CD4-positive, alpha-beta T cell treated with Interleukin-15 for 4 hours (primary cell): ENCODE measurements at places on chromosomes 1 and 21.
A peak's percentile ranks its signal among the peaks of the same experiment; 100 is the strongest.

- DNase-seq, result no peak
Observed at GRCh38 chr1:2413495-2414296, 1.3 kb upstream of the PEX10 start.

GRCh38 chr1:235642011-235642942 lies 7.3 kb downstream of the GNG4 start:
- DNase-seq, result peak; percentile 64

DNA sequence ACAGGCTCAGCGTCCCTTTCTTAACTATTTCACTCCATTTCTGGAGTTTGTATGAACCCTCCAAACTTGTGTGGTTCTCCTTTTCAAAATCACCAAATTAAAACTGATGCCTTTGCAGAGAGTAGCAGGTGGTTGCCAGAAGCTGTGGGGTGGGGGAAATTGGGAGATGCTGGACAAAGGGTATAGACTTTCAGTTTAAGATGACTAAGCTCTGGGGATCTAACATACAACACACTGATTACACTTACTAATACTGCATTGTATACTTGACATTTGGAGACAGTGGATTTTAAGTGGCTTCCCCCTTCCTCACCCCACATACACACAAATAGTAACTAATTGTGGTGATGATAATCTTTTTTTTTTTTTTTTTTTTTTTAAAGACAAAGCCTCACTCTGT lies 11.1 kb upstream of the SCYL3 start:
- DNase-seq, result no peak

- DNase-seq, result no peak
Observed at GRCh38 chr1:14689996-14690615, 91.6 kb downstream of the KAZN start.

GRCh38 chr1:150718225-150718891 lies 2.3 kb downstream of the HORMAD1 start:
- no peak for DNase-seq

GRCh38 chr21:38488640-38489270 lies 9.5 kb downstream of the ERG start:
- DNase-seq, result no peak

DNA sequence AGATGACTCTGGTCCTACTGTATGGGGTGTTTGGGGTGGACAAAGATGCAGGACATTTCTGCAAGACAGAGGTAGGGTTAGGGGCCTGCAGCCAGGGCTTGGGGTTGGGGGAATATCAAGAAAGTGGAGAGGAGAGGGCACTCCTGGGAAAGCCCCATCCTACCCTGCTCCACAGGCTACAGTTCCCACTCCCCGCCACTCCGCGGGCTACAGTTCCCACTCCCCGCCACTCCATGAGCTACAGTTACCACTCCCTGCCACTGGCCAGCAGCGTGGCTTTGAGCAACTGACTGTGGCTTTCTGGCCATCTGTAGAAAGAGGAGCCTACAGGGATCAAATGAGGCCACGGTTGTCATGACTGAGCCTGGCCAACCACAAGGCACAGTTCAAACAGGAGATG lies 93.8 kb upstream of the GRIK3 start:
- DNase-seq, result no peak

- DNase-seq, result peak; percentile 67
Observed at GRCh38 chr1:116766616-116767469, 12.6 kb downstream of the CD2 start.

- no peak for DNase-seq
Observed at GRCh38 chr1:46288485-46289133, 14.8 kb downstream of the LRRC41 start.
